GM12892 (cell line): ENCODE measurements at places on chromosomes 3 and 15.

DNA sequence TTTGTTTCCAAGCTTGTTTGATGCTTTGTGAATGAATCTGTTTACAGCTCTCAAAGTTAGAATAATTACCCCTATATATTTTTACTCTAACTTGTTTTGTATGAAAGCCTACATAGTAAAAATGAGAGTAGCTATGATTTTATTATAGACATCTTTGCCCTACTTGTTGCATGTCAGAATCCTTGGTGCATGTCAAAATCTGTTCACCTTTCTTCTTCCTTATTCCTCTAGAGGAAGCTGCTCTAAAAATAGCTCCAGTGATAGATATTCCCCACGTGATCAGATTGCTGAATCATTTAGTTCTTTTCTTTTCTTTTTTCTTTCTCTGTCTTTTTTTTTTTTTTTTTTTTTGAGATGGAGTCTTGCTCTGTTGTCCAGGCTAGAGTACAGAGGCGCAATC lies 39.8 kb downstream of the LRRC49 start:
- DNase-seq: no peak

DNA sequence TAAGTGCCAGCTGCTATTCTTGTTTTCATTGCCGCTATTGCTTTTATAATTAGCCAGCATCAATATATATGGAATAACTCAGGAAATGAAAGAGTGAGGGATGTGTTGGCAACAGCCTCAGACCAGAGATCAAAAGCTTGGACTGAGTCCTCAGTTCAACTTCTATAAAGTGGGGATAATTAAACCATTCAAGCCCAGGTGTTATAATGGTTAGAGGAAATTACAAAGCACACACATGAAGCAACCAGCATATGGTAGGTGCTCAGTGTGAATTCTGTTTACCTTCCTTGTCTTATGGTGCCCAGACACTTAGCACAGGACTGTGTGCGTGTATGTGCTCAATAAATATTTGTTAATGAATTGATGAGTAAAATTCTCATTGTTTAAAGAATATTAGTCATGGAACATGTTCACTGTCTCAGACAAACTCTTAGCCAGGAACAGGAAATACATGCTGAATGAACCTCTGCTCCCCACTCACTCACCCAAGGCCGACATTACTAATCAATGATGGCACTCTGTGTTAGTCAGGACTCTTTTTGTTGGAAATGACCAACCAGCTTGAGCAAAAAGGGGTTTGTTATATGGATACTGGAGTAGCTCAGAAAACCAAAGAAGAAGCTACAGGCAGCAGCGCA lies 16.7 kb upstream of the CCDC174 start:
- no peak for DNase-seq

DNA sequence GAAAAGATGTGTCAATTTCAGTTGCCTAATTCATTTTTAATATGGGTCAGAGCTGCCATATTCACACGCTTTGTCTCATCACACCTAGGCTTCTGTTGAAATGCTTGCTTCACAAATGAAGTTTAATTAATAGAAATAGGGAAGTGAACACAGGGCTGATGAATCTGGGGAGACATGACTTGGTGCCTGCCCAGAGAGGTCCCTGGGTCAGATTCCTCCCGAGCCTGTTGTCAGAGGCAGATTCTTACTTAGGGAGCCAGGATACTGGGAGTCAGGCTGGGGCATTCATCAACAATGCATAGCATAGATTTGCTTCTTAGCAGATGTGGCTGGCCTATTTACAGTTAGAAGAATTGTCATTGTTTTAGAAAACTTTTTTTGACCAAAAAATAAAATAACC lies 90.6 kb downstream of the CACNA1D start:
- no peak for DNase-seq

- no peak for DNase-seq
Observed at GRCh38 chr3:87553058-87553457, 276.7 kb upstream of the POU1F1 start.

- no peak for DNase-seq
Observed at GRCh38 chr3:45943207-45943846, at the start of gene CXCR6. Gene CXCR6 (plus strand): TSS chr3:45943464. CDS start chr3:45946482, 3,018 bp downstream.

DNA sequence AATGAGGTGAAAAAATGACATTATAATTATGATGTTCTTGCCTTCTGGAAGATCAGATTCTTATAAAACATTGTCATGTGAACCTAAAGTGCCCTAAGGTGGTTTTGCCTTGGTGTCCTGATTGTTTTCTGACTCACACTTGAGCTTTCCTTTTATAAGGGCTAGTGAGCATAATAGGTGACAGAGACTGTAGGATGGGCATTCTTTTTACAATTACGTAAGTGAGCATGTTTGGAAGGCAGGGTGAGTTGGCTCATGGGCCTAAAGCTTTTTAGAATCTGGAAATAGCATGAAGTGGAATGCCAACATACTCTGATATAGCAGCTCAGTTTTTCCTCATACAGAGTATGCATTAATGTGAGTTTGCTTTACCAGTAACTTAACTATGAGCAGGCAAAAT lies 41.2 kb downstream of the CRYBG3 start:
- no peak for DNase-seq

- DNase-seq: no peak
Observed at GRCh38 chr15:75348034-75348561, 1.3 kb downstream of the NEIL1 start.

DNA sequence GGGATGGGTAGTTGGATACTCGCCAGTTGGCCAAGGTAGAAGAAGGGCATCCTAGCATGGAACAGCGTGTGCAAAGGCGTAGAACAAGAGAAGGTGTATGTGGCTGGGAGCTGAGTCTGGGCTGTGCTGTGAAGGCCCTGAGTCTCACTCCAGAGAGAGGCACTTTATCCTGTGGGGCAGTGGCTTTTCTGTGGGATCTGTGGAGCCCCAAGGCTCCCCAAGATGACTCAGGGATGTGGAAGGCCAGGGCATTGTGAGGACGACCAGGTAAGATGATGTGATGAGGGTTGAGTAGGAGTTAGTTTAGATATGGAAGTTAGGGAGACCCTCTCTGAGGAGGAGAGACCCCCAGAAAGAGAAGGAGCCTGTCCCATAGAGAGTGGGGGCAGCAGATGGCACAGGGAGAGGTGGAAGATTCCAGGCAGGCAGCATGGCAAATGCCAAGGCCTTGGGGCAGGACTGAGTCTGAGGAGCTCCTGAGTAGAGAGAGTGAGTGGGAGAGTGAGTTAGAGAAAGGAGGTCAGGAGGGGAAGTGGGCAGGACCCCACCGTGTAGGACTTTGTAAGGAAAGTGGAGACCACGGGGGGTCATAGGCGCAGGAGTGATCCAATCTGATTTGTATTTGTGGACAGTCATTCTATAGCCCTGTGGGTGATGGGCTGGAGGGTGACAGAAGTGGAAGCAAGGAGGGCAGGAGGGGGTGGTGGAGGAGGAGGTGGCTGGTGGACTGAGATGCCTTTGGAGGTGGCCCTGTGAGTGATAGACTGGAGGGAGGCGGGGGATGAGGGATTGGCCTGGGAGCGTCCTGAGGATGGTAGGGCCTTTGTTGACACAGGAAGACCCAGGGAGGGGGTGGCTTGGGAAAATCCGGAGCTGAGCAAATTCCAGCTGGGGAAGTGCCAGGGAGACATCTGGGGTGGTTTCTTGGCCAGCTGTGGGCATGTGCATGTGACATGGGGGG lies 50.3 kb downstream of the FBLN2 start:
- DNase-seq: no peak

- no peak for DNase-seq
Observed at GRCh38 chr3:4447295-4447999, 19.6 kb downstream of the SUMF1 start.

GRCh38 chr3:179005213-179005612 lies 66.4 kb downstream of the ZMAT3 start:
- no peak for DNase-seq

- DNase-seq: no peak
Observed at GRCh38 chr3:155242342-155242741, 51.1 kb downstream of the STRIT1 start.

DNA sequence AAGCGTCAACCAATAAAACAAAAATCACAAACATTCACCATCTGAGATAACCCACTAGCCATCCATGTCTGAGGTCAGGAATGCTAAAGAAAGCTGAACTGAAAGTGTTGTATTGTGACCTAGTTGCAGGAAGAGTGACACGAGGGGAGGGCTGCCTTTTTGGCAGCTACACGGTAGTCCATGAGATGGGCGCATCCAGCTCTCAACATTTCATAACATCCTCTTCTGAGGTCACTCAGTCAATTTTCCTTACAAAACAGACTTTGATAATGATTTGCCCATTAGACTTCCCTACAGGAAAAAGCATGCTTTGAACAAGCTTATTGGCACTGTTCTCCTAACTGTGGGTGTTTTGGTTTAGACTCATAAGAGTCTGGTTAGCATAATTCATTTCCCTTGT lies 15.4 kb upstream of the SHF start:
- DNase-seq: no peak

DNA sequence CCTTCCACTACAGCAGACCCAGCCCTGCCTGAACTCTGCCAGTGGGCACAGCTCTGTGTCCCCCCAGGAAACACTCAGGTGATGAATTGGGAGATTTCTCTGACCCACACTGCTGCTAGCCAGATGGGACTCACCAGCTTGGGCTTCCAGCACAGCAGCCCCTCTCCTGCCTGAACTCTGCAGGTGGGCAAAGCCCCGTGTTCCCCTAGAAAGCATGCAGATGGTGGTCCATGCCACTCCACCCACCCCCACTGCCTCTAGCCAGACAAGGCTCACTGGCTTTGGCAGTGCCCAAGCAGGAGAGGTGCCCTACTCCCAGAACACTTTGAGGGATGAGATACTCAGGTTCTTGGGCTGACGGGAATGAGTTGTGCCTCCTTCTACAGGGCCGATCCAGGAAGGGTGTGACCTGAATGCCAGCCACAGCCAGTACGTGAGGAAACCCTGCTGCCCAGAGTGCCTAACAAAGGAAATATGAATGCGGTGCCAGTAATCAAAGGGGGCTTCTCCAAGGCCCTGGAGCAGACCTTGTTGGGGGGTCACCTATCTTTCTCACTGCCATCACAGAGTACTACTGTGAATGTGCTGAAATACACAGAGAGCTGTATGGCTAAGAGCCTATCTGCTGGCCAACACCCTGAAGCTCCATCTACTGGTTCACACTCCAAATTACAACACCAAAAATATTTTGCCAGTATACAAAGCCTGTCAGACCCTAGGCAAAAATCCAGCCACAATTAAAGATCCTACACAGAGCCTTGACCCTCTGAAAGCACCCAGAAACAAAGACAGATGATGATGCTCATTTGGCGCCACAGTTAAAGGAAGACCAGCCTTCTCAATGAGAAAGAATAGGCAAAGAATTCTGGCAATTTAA lies 61.9 kb downstream of the BTLA start:
- DNase-seq: no peak

GRCh38 chr3:38154033-38154494 lies 11.3 kb upstream of the OXSR1 start:
- no peak for DNase-seq

DNA sequence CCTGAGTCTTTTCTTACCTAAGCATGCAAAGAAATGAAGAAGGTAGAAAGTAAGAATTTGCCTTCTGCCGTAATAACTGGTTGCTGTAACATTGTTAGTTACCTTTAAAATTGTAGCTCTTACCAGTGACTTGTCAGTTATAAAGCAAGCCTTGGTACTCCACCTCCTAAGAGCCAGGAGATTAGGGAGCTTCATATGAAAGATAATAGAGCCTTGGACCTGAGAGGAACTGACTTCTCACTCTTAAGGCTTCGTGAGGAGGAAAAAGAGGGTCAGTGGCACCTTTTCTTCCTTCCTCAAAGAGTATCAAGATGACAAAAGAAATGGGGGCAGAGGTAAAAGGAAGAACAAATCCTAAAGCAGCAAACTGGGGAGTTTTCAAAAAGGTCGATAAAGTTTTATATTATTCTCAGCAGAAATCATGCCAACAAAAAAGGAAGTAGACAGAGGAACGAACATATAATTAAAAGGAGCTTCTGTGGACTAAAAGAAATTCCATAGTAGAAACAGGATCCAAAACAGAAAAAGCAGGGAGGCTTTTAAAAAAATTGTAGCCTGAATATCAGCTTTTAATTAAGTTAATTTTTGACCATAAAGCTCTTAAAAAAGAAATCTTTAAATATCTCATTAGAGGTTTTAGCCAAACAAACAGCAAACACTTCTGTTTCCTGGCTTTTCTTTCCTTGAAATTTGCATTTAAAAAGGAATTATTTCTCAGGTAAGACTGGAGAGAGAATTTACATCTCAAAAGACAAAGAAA lies 847.1 kb upstream of the ALCAM start:
- no peak for DNase-seq

DNA sequence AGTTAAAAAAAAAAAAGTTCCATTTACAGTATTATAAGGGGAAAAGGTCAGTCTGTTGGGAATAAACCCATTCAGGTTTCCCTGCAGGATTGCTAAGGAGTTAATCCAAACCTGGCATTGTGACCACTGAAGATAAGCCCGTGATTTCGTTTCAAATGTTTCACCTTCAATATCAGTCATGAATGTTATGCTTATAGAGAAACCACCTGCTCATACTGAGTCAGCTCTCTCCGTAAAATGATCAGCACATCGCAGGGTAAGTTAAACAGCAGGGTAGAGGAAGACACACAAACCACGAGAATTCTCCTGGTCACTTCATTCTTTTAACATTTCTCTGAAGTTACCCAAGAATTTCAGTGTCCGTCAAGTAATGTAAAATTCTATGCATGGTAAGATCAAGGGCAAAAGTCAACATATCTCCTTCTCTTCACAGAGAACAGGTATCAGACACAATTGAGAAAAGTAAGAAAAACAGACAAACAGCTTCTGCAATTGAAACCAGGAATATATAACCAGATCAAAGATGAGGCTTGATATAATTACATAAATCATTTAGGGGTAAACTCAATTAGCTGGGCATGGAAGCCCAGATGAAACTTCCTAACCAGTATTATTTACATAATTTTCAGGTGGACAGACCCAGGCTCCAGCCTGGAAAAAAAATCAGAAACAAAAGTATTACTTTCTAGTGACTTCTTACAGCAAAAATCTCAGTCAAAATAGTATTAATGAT lies 67.6 kb upstream of the ARHGEF3 start:
- no peak for DNase-seq

DNA sequence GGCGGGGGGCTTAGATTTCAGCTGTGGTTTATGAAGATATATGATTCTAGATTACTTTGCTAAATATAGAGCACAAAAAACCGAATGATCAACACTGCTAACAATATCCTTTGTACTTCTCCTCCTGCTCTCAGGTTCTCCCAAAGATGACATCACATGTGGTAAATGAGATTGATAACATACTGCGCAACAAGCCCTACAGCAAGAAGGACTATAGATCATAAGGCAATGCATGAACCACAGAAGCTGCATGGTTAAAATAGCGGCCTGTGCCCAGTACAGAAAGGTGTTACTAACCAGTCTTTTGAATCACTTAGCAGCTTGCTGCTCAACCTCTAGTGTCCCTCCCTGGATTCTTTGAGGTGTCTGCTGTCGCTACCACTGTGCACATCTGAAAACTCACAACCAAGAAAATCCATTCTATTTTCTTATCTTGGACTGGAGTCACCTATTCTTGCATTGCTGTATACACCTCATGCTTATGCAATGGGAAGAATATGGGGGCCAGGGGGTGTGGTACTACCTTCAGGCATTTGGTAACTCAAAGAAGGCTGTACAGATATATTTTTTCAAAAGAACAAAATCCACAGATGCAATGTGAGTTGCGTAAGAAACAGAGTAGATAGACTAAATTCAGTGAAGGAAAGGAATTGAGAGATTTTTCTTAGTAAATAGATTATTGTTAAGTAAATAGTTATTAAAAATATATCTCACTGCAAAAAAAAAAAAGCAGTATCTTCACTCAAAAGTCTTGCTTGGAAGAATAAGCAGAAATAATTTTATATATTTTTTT lies 18.2 kb downstream of the SSR3 start:
- no peak for DNase-seq

- no peak for DNase-seq
Observed at GRCh38 chr15:59791755-59792154, 102.6 kb upstream of the BNIP2 start.

- DNase-seq: no peak
Observed at GRCh38 chr15:22978691-22979237, 1.4 kb downstream of the CYFIP1 start.
